Stimulated activated CD8-positive, alpha-beta memory T cell treated with anti-CD3 and anti-CD28 coated beads, Interleukin-15, amount 100 ng/mL, for 1 hour (primary cell): ENCODE measurements at places on chromosomes 13 and 19.

DNA sequence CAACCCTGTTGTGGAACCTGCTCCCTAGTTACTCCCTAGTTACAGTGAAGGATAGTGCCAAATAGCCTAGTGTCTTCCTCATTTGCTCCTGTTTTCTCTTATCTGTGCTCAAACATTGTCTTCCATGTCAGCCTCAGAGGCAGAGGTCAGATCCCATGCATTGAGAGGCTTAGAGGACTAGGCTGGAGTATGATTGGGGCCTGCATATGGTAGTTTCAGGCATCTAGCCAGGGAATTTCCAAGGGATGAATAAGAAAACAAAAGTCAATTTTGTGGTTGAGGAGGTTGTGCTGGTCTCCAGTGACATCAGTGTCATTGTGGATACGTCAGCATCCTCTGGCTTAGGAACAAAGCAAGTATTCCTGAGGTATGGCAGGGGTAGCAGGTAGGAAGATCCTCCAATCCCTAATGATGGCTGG is 9.4 kb downstream of the ZNF546 start:
- no peak for DNase-seq

DNA sequence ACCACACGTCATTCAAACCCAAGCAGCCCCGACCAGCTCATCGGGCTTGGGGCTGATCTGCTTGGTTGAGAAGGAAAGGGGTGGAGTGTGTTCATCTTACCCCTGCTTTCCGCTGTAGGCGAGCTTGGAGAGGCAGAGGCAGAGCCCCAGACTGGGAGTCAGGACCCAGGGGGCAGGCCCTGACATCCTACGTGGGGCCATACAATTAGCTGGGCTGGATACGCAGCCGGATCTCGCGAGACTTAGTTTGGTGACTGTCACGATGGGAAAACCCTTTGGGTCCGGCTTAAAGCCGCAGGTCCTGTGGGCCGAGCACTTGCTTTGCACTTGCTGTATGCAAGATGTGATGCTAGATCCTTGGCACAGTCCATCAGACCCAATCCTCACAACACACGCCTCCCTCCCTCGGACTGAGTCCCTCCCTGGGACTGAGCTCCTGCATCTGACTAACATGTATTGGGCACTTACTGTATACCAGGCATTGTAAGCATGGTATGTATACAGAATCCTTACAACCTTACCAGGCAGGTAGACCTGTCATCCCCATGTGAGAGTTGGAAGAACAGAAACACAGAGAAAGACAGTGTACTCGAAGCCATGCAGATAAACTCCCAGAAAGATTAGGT is 3.7 kb downstream of the CEACAM16 start:
- DNase-seq: no peak

DNA sequence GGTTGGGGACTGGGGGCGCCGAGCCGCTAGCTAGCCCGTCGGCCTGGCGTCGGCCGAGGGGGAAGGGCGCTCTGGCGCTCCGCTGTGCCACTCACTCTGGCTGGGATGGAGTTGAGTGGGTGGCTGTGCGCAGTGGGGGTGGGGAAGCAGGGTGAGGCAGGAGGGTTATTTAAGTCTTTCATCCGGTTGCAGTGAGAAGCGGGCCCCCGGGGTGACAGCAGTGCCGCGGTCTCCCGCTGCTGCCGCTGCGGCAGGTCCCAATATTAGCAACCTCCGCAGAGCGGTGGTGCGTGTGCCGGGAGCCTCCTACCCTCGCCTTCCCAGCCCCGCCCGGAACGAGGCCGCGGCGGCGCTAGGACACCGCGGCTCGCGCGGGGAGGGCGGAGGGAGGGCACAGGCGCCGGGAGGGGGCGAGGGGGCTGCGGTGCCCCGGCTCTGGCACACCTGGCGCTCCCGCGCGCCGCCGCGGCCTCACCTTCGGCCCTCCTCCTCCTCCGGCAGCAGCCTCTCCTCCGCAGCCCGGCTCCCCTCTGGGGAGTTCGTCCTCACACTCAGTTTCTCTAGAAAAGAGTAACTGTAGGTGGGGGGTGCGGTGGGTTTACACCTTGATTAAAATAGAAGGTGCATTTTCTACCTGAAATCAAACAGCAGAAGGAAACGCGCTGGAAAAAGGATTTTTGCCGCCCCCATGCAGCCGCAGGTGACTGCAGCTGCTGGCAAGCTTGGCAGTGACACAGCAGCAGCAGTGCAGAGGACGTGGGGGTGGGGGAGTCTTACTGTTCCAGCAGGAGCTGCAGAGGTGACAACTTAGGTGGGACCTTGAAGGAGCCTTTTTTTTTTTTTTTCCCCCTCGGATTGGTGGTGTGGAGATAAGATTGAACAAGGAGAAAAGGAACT is 4.5 kb downstream of the FGF9 start:
- DNase-seq: no peak

DNA sequence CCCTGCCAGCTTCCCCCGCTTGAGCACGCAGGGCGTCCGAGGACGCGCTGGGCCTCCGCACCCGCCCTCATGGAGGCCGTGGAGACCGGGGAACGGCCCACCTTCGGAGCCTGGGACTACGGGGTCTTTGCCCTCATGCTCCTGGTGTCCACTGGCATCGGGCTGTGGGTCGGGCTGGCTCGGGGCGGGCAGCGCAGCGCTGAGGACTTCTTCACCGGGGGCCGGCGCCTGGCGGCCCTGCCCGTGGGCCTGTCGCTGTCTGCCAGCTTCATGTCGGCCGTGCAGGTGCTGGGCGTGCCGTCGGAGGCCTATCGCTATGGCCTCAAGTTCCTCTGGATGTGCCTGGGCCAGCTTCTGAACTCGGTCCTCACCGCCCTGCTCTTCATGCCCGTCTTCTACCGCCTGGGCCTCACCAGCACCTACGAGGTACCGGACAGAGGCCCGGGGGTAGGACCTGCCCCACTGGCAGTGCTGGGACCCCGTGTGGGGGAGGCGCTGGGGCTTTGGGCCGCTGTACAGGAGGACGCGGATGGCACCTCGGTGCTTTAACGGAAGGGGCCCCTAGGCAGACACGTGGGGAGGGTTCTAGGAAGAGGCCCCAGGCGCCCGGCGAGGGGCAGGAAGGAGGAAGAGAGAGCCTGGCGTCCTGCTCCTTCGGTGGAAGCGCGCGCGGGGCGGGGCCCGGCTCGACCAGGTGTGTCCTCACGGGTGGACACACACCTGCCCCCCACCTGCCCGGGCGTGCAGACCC is 681 bp downstream of the SLC5A5 start:
- no peak for DNase-seq

GRCh38 chr19:15022752-15023151 is 26.5 kb upstream of the CASP14 start:
- no peak for DNase-seq

DNA sequence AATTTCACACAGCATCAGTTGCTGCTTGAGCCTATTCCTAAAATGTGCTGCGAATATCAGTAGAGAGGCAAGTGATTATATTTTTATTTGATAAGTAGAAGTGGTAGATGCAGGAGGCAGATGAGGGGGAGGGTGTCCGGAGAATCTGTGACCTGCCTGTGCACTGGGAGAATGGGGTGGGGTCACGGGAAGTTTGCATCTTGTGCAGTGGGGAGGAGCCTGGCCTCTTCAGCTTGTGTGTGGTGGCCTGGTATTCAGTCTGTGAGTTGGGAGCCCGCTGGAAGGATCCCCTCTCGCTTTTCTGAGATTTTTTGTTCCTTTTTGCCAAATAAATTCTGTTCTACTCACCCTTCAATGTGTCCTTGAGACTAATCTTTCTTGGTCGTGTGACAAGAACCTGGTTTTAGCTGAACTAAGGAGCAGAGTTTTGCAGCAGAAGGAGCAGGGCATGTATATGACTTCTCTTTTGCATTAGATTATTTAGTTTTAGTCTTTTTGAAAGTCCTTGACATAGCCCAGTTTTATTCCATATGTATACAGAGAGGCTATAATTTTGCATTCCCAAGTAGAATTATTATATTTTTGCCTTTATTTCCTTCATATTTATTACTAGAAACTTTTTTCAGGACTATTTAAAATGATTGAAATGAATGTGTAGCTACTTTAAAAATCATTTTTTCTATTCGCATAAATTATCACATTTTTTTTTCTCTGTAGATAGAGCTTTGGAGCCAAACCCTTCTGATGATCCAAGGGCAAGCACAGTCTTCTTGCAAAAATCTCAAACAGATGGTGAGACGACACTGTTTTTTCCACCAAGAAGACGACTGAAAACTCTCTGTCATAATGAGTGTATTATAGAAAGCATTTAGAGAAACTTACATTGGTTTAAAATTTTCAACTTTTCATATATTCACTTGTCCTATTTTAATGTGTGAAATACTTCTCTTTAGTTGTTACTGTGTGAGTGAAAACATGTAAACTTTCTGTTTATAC is 1257.2 kb downstream of the UQCRFS1 start:
- DNase-seq: no peak
